ENCODE measurements at places on chromosomes 1 and 21.

- DNase-seq = no peak
Observed at GRCh38 chr1:10253755-10254154, 43.4 kb downstream of the KIF1B start.

GRCh38 chr1:189499736-189500135 lies 977.9 kb downstream of the BRINP3 start:
- DNase-seq = no peak

- no peak for DNase-seq
Observed at GRCh38 chr21:34936371-34936789, 112.7 kb downstream of the RUNX1 start.

GRCh38 chr1:53073868-53074311 lies 11.9 kb downstream of the PODN start:
- no peak for DNase-seq

DNA sequence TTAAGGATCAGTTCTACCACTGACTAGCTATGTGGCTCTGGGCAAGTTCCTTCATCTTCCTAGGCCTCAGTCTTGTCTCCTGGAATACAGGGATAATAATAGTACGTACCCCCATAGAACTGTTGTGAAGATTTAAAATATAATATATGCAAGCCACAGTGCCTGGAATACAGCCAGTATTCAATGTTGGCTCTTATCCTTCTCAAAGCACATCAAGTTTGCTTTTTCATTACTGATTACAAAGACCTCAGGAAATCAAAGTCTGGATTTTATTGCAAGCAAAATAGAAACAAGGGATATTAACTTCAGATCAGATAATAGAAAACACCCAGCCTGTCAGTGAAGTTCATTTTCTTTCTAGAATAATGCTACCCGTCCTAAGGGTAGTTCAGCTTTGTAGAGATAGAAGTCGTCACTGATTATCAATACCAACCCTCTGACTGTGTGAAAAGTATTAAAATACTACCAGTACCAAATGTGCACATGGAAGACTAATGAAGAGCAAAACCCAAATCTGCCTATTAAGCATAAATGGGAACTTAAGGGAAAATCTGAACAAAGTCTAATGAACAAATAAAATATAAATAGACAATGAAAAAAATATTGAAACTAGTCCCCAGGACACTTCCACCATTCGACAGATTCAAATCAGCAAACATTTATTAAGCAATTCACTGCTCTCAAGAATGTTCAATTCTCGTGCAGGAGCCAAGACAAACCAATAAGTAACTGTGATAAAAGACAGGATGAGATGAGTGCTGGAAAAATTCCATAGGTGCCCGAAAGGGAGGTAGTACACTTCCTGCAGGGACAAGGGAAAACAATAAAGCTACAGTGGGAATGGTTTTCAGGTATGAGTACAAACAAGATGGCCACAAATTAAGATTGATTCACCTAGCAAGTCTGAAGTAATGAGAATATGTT lies 206.2 kb downstream of the SMYD3 start:
- no peak for DNase-seq

DNA sequence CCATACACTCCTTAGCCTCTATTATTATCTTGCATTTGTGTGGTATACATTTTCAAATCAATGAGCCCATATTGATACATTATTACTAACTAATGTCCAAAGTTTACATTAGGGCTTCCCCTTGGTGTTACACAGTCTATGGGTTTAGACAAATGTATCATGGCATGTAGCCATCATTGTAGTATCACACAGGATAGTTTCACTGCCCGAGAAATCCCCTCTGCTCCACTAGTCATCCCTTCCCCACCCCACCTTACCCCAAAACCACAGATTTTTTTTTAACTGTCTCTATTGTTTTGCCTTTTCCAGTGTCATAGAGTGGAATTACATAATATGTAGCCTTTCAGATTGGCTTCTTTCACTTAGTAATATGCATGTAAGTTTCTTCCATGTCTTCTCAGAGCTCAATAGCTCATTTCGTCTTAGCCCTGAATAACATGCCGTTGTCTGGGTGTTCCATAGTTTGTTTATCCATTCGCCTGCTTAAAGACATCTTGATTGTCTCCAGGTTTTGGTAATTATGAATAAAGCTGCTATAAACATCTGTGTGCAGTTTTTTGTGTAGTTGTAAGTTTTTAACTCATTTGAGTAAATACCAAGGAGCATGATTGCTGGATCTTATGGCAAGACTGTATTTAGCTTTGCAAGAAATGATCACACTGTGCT lies 86.4 kb upstream of the LYST start:
- no peak for DNase-seq

- no peak for DNase-seq
Observed at GRCh38 chr21:45448810-45449657, 44.1 kb downstream of the COL18A1 start.

DNA sequence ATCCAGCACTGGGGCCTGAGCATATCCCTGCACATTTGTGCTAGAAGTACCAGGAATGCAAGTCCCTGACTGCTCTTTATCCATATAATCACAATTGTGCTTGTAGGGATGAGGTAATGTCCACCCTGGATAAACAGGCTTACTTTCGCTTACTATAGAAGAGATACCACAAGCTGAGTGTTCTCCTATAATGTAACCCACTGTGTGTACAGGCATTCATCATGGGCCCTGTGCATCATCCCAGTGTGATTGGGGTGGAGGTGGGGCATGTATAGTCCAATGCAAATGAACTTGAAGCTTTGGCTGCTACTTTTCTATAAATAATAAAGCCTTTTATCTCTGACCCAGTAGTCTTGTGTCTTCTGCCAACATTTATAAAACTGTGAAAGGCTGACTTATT lies 69.3 kb downstream of the MAN1A2 start:
- no peak for DNase-seq

- DNase-seq = no peak
Observed at GRCh38 chr1:87024936-87025540, 110.6 kb downstream of the HS2ST1 start.

DNA sequence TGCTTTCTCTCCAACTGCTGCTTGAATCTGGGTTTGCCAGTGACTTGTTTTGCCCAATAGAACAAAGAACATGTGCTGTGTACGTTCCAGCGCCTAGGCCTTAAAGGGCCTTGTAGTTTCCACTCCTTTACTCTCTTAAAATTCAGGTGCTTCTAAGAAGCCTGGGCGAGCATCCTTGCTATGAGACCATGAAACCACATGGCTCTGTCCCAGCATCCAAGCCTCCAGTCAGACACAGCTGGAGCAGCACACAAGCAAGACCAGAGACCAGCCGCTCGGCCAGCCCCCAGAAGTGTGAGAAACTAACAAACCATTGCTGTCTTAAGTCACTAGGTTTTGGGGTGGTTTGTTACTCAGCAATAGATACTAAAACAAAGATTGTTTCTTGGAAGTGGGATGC lies 15.1 kb downstream of the PLEKHO1 start:
- no peak for DNase-seq

- DNase-seq = no peak
Observed at GRCh38 chr1:148010527-148010926, 82.3 kb downstream of the GPR89B start.

All from HL-60 (cell line).